ENCODE measurements at places on chromosomes 4 and X. TPM values are rescaled to one million over a fixed set of nuclear protein-coding genes. Genes with fewer than 3 reads are reported as not detected.

The BEX2 gene
- 48.4 TPM for total RNA-seq

The PROM1 gene
- 298 TPM for total RNA-seq

The RBMXL3 gene
- total RNA-seq, result not detected

The BGN gene
- 106 TPM for total RNA-seq

The SEL1L3 gene
- total RNA-seq, result 140 TPM

The IBSP gene
- total RNA-seq, result not detected

The ARL9 gene
- total RNA-seq, result 0.99 TPM

The GAGE12E gene
- not detected for total RNA-seq

The SSX2B gene
- total RNA-seq, result not detected

The TRAM1L1 gene
- 12.1 TPM for total RNA-seq

The SHROOM3 gene
- 51.4 TPM for total RNA-seq

The SOWAHD gene
- 0.49 TPM for total RNA-seq

The TRMT2B gene
- 14.6 TPM for total RNA-seq

The POU4F2 gene
- total RNA-seq, result 7.9 TPM

The TRIM61 gene
- 2.7 TPM for total RNA-seq

The GAGE12D gene
- not detected for total RNA-seq

The CBLL2 gene
- not detected for total RNA-seq

The HPGD gene
- total RNA-seq, result 11.9 TPM

The HPRT1 gene
- 14.9 TPM for total RNA-seq

The RPS6KA6 gene
- total RNA-seq, result 19.5 TPM

The GC gene
- total RNA-seq, result not detected

The ZRSR2 gene
- total RNA-seq, result 12.0 TPM

The G6PD gene
- 33.1 TPM for total RNA-seq

The STS gene
- total RNA-seq, result 7.8 TPM

The TAF7L gene
- total RNA-seq, result not detected

The MAGEA11 gene
- total RNA-seq, result 0.77 TPM

The RAB39B gene
- 12.3 TPM for total RNA-seq

The DCAF12L1 gene
- 0.49 TPM for total RNA-seq

The PFKFB1 gene
- not detected for total RNA-seq

The RNF212 gene
- total RNA-seq, result 1.6 TPM

The EPHA5 gene
- total RNA-seq, result 34.1 TPM

The SAGE1 gene
- total RNA-seq, result not detected

The TLR2 gene
- 8.7 TPM for total RNA-seq

The ENOX2 gene
- total RNA-seq, result 15.9 TPM

The ITM2A gene
- 104 TPM for total RNA-seq

The NUDT10 gene
- total RNA-seq, result 13.7 TPM

The HNRNPH2 gene
- total RNA-seq, result 86.1 TPM

The TEX13B gene
- not detected for total RNA-seq

The TMPRSS11D gene
- 0.71 TPM for total RNA-seq

The AREG gene
- 0.49 TPM for total RNA-seq

The F8 gene
- 5.9 TPM for total RNA-seq

The KDM6A gene
- total RNA-seq, result 91.7 TPM

The ZNF630 gene
- total RNA-seq, result 12.4 TPM

The GPR50 gene
- not detected for total RNA-seq

The FGG gene
- not detected for total RNA-seq

The CC2D2A gene
- 82.1 TPM for total RNA-seq

The MECP2 gene
- 72.2 TPM for total RNA-seq

The RASSF6 gene
- total RNA-seq, result 4.2 TPM

The RRH gene
- 9.6 TPM for total RNA-seq

The POLA1 gene
- total RNA-seq, result 30.6 TPM

The NAP1L2 gene
- total RNA-seq, result 16.2 TPM

The PSAPL1 gene
- 0.05 TPM for total RNA-seq

The TCEAL7 gene
- total RNA-seq, result 71.6 TPM

The STARD8 gene
- 10.2 TPM for total RNA-seq

The TIMP1 gene
- 60.9 TPM for total RNA-seq
